MM.1S (cell line): ENCODE measurements at places on chromosomes 11 and 22.

- H3K27me3 ChIP-seq = no peaks in the 10 kb centered on the region
- H3K36me3 ChIP-seq = no peaks in the 10 kb centered on the region
- no peak overlapping the region for H3K27ac ChIP-seq
- DNase-seq = peak; percentile 75
- H3K4me1 ChIP-seq = no peaks in the 10 kb centered on the region
These were observed 46.0 kb upstream of the PARVA start for GRCh38 chr11:12331239-12331874.

DNA sequence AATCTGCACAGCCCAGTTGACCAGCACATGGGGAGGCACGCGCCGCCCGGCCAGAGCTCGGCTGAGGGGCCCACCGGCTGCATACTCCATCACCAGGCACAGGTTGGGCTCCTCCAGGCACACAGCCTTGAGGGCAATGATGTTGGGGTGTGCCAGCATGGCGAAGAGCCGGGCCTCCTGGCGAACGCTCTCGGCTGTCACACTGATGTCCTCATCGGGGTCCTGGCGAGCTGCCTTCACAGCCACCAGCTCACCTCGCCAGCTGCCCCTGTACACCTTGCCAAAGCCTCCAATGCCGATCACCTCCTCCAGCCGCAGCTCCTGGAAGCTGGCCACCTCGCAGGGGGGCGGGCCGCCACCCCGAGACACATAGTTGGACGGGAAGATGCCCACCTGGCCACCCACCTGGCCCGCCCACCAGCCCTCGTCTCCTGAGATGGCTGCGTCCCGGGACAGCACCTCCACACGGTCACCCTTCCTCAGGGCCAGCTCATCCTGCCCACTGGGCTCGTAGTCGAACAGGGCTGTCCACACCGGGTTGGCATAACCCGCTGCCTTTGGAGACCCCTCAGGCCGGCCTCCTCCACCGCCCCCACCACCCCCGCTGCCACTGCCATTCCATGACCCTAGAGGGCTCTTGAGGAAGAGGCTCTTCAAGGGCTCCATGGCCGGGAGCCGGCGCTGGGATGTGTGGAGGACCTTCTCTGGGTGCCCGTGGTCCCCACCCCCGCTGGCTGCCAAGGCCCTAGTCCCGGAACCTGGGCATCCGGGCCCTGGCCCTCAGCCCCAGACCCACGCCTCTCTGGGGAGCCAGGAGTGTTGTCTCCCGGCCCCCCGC lies 711 bp downstream of the MAP3K11 start:
- H3K27me3 ChIP-seq = no peaks in the 10 kb centered on the region
- peak overlapping the region; percentile 65 for H3K4me3 ChIP-seq
- H3K4me1 ChIP-seq = peaks cover 17% of the 10 kb centered on the region
- no peaks in the 10 kb centered on the region for H3K36me3 ChIP-seq

GRCh38 chr11:77993902-77994301 lies 566 bp downstream of the INTS4 start:
- peak overlapping the region; percentile 99 for H3K4me3 ChIP-seq
- no peak for DNase-seq
- peaks cover 14% of the 10 kb centered on the region for H3K4me1 ChIP-seq
- H3K36me3 ChIP-seq = no peaks in the 10 kb centered on the region; the same call in 1 of the 2 replicates

- H3K27ac ChIP-seq = no peak overlapping the region
- no peaks in the 10 kb centered on the region for H3K4me1 ChIP-seq
- peak; percentile 59 for DNase-seq
- H3K4me3 ChIP-seq = no peak overlapping the region
These were observed 33.0 kb upstream of the P2RY2 start for GRCh38 chr11:73184953-73185671.

- DNase-seq = no peak
- no peak within 1 kb of the TSS for H3K27ac ChIP-seq
- H3K4me3 ChIP-seq = no peak within 1 kb of the TSS
- no peaks in the 10 kb centered on the region for H3K27me3 ChIP-seq
These were observed at the start of gene TEX12 for GRCh38 chr11:112167145-112167544. TSS of gene TEX12 (plus strand) at chr11:112167372. CDS start at chr11:112169269, 1,897 bp downstream.

- no peak for DNase-seq
- H3K4me1 ChIP-seq = no peaks in the 10 kb centered on the region
- H3K36me3 ChIP-seq = no peaks in the 10 kb centered on the region
- no peak overlapping the region for H3K4me3 ChIP-seq
- H3K27me3 ChIP-seq = peaks cover 94% of the 10 kb centered on the region
These were observed 335.3 kb downstream of the CTTN start for GRCh38 chr11:70733327-70734325.

GRCh38 chr11:122093731-122094275 lies 22.2 kb downstream of the BLID start:
- H3K27ac ChIP-seq = no peak overlapping the region
- DNase-seq = no peak
- no peaks in the 10 kb centered on the region for H3K4me1 ChIP-seq
- no peaks in the 10 kb centered on the region for H3K27me3 ChIP-seq
- no peak overlapping the region for H3K4me3 ChIP-seq

- H3K36me3 ChIP-seq = no peaks in the 10 kb centered on the region
- peaks cover 14% of the 10 kb centered on the region; the same call in 1 of the 2 replicates for H3K27me3 ChIP-seq
- no peak overlapping the region for H3K27ac ChIP-seq
- H3K4me3 ChIP-seq = no peak overlapping the region
- no peak for DNase-seq
These were observed 4.0 kb upstream of the SGSM1 start for GRCh38 chr22:24801901-24802465.

GRCh38 chr11:126897430-126897829 lies 103.1 kb downstream of the KIRREL3 start:
- no peaks in the 10 kb centered on the region for H3K27me3 ChIP-seq
- DNase-seq = no peak
- no peak overlapping the region for H3K27ac ChIP-seq
- no peaks in the 10 kb centered on the region for H3K4me1 ChIP-seq
- H3K36me3 ChIP-seq = no peaks in the 10 kb centered on the region

GRCh38 chr11:55707029-55707428 lies 45.0 kb downstream of the OR4C6 start:
- H3K27ac ChIP-seq = no peak overlapping the region
- peak; percentile 53 for DNase-seq
- no peak overlapping the region for H3K4me3 ChIP-seq
- H3K27me3 ChIP-seq = no peaks in the 10 kb centered on the region
- no peaks in the 10 kb centered on the region for H3K36me3 ChIP-seq
- H3K4me1 ChIP-seq = no peaks in the 10 kb centered on the region

- H3K27ac ChIP-seq = no peak overlapping the region
- no peaks in the 10 kb centered on the region for H3K4me1 ChIP-seq
- no peaks in the 10 kb centered on the region for H3K36me3 ChIP-seq
These were observed 269.1 kb downstream of the TBC1D22A start for GRCh38 chr22:47031628-47031915.

DNA sequence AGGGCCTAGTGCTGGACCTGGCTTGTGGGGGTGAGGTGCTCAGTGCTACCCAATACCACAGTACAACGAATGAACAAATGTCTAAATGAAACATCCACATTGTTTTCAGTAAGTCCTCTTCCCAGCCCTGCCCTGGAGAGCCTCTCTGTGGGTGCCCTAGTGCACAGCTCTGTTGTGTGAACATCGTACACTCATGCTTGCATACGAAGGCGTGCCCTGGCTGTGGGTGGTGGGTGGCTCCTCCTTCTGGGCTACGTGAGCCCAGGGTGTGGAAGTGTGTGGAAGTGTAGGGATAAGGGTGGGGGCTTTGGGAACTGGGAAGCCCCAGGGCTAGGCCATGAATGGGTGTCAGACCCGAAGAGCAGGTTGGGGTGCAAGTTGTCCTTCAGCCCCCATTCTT lies 592 bp upstream of the NLRX1 start:
- H3K27me3 ChIP-seq = no peaks in the 10 kb centered on the region
- H3K27ac ChIP-seq = no peak overlapping the region
- peaks cover 5% of the 10 kb centered on the region; the same call in 1 of the 2 replicates for H3K4me1 ChIP-seq
- DNase-seq = no peak

DNA sequence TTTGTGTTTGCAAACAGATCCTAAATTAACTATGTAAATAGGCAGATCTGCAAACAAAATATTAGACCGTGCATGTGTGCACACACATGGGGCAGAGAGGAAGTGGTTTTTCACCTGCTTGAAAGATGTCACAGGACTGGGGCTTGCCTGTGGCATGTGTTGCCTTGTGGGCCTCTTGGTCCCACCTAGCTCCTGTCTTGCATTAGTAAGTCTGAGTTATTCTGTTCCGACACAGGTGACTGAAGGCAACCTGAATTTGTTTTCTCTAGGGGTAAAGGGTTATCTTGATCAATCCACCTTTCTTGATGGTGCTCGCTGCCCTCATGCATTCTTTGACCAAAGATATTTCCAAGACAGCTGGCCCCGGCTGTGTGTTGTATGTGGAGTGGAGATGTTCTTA lies 667.5 kb downstream of the NTM start:
- H3K27me3 ChIP-seq = no peaks in the 10 kb centered on the region
- no peaks in the 10 kb centered on the region for H3K36me3 ChIP-seq
- no peak for DNase-seq
- H3K4me1 ChIP-seq = no peaks in the 10 kb centered on the region
- H3K4me3 ChIP-seq = no peak overlapping the region

DNA sequence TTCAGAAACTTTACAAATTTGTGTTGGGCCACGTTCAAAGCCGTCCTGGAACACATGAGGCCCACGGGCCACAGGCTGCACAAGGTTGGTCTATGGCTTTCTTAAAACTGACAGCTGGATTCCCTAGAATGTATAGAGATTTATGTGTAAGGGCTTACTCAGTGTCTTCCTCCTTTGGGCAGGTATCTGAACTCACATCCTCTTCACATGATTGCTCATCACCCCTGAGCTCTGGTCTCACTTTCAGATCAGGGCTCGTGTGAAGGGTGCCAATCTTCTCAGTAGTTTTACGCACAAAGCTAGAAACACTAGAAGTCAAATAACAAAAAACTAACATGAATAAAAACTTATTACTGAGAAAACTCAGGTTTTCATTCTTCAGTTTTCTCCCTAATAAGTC lies 27.1 kb downstream of the HPS5 start:
- H3K4me1 ChIP-seq = no peaks in the 10 kb centered on the region
- H3K4me3 ChIP-seq = no peak overlapping the region
- DNase-seq = no peak

DNA sequence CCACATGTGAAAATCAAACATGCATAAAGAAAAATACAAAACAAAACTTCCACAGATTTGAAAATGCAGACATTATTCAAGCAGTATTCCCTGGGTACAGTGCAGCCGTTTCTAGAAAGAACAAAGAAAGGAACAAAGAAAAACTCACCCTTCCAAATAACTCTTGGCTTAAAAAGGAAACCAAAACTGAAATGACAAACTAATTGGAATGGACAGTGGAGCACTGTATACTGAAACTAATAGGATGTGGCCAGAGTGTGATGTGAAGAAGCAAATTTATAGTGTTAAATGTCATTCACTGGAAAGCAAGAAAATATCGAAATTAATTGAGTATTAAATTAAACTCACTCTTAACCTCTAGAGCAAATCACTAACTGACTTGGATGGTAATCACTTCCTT lies 55.4 kb downstream of the QSER1 start:
- peak; percentile 24 for DNase-seq
- no peaks in the 10 kb centered on the region for H3K27me3 ChIP-seq
- no peaks in the 10 kb centered on the region for H3K36me3 ChIP-seq
- H3K4me1 ChIP-seq = peaks cover 10% of the 10 kb centered on the region; the same call in 1 of the 2 replicates
- no peak overlapping the region for H3K4me3 ChIP-seq

DNA sequence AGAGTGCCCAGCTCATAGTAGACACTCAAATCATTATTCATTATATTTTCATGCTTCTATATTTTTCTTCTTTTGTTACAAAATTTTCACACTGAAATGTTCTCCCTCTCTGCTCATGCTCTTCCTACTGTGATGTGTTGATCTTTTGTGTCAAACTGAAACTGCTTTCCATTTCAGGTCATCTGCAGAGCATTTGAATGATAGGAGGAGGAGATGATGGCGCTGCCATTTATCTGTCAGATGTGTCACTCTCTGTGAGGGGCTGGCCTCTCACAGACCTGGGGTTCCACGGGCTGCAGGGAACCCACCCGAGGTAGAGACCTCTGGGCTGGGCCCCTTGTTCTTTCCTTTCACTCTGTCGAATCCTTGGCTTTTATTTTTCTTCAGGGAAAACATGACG lies 41.1 kb downstream of the OR10A6 start:
- no peaks in the 10 kb centered on the region for H3K36me3 ChIP-seq
- no peaks in the 10 kb centered on the region for H3K4me1 ChIP-seq
- DNase-seq = no peak
- no peak overlapping the region for H3K4me3 ChIP-seq
- H3K27ac ChIP-seq = no peak overlapping the region

DNA sequence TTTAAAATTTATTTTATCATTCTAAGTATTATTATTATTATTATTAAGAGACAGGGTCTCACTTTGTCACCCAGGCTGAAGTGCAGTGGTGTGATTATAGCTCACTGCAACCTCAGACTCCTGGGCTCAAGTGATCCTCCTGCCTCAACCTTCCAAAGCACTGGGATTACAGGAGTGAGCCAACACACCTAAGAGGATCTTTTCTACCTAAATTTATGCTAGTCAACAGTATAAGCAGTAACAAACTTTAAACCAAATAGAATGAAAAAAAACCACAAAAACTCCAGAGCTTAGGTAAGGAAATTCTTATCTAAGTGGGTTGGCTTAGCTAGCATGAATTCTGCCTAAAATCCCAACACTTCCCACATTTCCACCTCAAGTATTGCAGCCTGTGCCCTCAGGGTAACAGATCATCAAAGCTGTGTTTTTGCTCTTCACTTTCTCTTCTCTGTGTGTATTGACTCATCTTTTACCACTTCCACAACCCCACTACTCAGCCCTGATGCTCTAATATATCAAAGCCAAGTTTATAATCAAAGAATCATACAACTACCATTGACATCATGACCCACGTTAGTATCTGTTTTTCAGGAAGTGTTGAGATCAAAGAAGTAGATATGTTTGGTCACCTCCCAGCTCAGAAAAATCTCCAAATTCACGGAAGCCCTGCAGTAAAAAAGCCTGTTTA lies 93.7 kb upstream of the SPON1 start:
- H3K4me1 ChIP-seq = no peaks in the 10 kb centered on the region
- no peak for DNase-seq

DNA sequence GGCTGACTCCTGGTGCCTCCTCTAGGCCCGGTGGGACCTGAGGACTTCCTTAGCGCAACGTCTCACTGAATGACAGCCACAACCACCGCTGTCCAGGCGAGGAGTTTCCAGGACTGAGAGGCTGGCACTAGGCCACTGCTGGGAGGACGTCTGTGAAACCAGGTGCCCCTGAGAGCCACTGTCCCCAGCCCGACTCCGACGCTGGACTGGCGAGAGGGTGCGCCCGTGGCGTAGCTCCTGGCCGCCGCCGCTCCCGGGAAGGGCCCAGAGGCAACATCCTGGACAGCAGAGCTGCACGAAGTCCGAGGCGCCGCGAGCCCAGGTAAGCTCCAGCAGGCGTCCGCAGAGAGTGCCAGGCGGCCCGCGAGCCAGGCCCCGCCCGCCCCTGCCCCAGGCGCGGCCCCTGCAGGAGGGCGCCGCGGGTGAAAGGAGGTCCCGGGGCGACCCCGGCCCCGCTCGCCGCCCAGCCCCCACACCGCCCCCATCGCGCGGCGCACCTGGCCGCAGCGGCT lies 525 bp downstream of the DGCR2 start:
- DNase-seq = peak; percentile 48
- H3K36me3 ChIP-seq = no peaks in the 10 kb centered on the region
- peaks cover 41% of the 10 kb centered on the region for H3K4me1 ChIP-seq
